ENCODE measurements at places on chromosomes 4 and X.

GRCh38 chrX:119093991-119094735, 21.4 kb downstream of the CT47C1 start:
- DNase-seq: no peak

GRCh38 chr4:5843573-5844530, 49.0 kb downstream of the CRMP1 start:
- no peak for DNase-seq

DNA sequence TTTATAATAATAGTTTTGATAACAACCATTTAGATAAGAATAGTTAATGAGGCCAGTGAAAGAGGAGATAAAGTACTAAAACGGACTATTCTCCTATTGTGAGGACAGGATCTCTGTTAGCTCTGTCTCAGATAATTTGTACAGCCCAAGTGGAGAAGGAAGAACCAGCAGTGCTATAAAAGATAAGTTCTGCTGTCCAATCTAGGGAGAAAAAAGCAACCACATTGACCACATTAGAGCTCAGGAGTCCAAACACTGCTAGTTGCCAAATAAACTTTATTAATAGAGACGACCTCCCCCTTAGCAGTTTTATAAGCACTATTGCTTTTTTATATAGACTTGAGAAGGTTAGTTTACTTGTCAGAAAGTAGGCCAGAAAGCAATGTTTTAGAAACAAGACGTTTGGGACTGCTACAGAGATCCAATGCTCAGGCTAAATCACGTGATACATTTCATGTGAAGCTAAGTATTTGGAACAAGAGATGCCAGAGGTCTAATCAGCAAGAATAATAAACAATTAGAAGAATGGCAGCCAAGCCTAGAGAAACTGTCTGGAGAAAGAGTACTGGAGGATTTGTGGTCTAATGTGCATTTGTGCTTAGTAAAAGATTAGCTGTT, 15.9 kb downstream of the IL15 start:
- DNase-seq: no peak

DNA sequence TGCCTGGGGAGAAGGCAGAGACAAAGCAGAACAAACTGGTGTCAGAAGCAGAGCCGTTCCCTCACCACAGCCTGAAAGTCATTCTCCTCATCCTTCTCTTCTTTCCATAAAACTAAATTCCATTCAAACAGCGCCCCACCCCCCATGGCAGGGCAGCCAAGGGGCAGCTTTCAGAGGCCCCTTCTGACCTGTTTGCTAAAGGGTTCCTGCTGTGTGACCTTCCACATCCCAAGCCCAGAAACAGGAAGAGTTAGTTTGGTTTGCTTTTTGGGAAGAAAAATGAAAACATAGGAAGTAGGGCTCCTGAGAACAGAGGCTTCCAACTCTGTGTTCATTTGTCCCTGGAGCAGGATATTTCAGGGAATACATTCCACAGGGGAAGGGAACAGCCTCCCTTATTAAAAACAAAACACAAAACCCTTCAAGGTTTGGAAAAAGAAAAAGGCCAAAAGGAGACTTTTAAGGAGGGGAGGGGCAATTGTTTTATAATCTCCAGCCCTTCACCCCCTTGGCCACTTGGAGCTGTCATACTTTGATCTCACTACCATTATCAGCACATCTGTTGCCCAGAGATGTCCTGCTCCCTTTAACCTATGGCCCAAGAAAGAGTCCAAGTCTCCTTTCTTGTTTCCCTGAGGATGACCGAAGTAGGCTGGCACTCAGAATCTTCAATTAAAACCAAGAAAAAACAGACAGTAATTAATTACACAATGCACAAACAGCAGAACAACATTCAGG, 25.3 kb downstream of the STARD8 start:
- DNase-seq: no peak

GRCh38 chrX:10017872-10018271, 50.7 kb downstream of the CLDN34 start:
- no peak for DNase-seq

GRCh38 chrX:149223854-149224253, 281.3 kb downstream of the IDS start:
- no peak for DNase-seq

GRCh38 chr4:74394476-74395136, 29.7 kb downstream of the EREG start:
- DNase-seq: no peak

Data from stimulated activated CD4-positive, alpha-beta T cell treated with anti-CD3 and anti-CD28 coated beads, Interleukin-1b, Interleukin-23, amount 100 ng/mL, for 1 hour (primary cell).